Activated T-helper 1 cell treated with Interleukin-2 at 50 U/mL for 16 hours (primary cell): ENCODE measurements at places on chromosomes 16 and 17.

GRCh38 chr17:50491505-50491904, 12.8 kb downstream of the RSAD1 start:
- DNase-seq = no peak

DNA sequence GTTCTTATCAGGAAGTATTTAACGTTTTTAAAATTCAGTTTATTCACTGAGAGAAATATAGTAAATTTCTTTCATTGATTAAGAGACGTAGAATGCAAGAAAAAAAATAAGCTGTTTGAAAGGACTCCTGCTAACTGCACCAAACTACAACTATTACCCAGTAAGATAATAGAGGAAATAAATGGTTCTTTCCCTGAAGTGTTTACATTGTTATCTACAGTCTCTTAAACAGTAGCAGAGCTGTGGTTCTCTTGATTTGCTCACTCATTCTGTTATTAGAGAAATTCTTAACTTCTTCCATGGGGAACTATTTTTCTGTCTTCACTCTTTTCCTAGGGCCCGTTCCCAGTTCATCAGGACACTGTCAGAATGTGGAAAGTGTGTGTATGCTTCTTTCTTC, 973.0 kb downstream of the KCNJ2 start:
- DNase-seq = no peak

GRCh38 chr17:29240968-29241963, 5.4 kb upstream of the CRYBA1 start:
- no peak for DNase-seq

- no peak for DNase-seq
These were observed 8.5 kb downstream of the TEKT1 start for GRCh38 chr17:6823011-6823442.

GRCh38 chr17:49546546-49547535, 28.8 kb upstream of the NXPH3 start:
- DNase-seq = no peak

DNA sequence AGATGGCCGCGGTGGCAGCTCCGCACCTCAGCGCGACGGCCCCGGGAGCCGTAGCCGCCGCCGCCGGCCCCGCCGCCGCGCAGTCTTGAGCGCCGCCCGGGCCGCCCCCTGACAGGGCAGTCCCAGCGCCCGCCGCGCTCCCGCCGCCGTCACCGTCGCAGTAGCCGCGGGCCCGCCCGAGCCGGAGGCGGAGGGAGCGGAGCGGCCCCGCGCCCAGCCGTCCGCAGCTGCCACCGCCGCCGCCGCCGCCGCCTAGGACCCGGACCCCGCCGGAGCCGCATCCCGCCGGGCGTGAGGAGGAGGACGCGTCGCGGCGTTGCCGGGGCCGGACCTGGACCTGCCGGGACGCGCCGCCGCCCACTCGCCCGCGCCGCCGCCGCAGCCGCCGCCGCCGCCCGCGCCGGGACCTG, 218 bp downstream of the TNRC6C start:
- DNase-seq = no peak

DNA sequence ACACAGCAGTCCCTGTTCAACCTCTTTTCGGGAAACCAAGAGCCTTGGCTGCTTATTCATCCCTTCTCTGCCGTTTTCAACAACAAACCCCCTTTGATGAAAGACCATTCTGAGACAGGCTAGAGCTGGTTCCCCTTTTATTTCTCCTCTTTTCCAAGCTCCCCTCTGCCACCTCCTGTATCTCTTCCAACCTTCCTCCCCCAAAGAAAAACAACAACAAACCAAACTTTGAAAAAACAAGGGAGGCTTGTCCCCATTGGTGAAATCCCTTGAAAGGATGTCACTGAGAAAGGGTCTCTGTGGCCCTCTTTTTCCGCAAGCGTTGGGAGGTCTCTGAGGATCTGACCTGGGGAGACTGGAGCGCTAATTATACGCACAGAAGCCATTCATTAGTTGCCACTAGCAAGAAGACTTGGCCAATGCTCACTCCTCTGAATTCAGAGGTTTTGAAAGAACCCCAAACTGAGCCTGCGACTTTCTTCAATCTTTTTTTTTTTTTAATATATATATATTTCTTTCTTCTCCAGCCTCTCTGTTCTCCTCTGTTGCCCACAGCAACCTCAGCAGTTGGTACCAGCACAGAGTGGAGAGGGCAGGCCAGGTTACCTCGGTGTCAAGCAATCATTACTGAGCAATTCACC, 101.4 kb downstream of the PITPNC1 start:
- DNase-seq = no peak

GRCh38 chr17:71118039-71118438, 948.7 kb downstream of the KCNJ2 start:
- DNase-seq = no peak

- no peak for DNase-seq
These were observed 1.6 kb downstream of the SEZ6 start for GRCh38 chr17:29004081-29004692.

- DNase-seq = no peak
These were observed 26.2 kb upstream of the PMFBP1 start for GRCh38 chr16:72198021-72198711.

DNA sequence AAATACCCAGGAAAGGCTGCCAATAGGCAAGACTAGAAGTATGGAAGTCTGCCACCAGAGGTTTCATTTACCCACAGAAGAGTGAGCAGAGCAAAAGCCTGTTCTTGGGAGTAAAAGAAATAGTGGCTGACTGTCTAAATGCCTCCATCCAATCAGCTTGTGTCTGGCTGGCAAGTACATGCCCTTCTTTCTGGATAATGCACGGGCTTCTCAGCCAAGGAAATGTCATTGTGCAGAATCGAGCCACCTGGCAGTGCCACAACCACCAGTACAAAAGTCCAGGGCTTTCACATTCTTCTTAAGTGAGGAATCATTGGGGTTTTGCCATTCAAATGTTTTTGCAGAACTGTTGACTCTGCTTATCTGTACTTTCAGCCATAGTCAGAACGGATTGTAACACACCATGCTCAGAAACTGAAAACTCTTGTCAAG, 10.1 kb upstream of the ERCC4 start:
- DNase-seq = no peak

DNA sequence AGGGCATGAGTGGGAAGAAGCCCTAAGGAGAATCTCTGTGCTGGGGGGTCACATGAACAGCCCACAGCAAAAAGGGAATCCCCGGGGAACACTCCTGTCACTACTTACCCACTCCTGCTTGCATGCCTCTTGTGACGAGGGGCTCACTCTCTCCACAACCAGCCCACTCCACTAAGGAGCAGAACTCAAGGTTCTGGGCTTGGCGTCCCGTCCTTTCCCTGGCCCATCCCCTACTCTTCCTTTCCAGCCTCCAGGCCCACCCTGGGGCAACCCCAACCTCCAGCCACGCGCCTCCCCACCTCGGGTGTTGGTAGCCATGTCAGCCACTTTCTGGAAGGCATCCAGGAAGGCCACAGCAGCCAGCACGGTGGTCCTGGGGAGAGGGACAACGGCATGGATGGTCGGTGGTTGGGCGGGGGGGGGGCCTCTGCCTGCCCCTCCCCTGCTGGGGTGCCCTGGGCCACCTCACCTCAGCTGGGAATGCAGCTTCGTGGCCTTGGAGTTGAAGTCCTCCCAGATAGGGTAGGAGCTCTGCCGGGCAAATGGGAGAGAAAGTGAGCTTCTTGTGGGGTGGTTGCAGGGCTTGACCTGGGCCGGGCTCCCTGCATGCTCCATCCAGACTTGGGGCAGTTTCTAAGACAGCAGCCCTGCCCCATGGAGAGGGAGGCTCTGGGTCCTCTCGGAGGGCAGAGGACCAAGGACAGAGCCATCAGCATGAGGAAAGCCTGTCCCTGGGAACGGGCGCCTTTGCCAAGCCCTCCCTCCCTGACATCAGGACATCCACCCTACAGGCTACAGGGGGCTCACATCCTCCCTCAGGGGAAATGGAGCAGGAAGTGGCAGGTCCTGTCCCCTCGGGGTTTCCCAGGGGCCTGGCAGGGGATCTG, 5.1 kb downstream of the MTSS2 start:
- no peak for DNase-seq

- no peak for DNase-seq
These were observed 3.9 kb downstream of the DPEP2 start for GRCh38 chr16:67995423-67995822.

DNA sequence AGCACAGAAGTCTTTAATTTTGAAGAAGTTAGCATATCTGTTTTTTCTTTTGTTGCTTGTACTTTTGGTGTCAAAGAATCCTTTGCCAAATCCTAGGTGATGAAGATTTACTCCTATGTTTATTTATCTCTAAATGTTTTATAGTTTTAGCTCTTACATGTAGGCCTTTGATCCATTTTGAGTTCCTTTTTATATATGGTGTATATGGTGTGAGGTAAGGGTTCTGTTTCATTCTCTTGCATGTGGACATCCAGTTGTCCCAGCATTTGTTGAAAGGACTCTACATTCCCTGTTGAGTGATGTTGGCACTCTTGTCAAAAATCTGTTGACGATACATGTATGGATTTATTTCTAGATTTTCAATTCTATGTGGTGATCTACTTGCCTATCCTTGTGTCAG, 62.2 kb downstream of the RNF213 start:
- DNase-seq = no peak

DNA sequence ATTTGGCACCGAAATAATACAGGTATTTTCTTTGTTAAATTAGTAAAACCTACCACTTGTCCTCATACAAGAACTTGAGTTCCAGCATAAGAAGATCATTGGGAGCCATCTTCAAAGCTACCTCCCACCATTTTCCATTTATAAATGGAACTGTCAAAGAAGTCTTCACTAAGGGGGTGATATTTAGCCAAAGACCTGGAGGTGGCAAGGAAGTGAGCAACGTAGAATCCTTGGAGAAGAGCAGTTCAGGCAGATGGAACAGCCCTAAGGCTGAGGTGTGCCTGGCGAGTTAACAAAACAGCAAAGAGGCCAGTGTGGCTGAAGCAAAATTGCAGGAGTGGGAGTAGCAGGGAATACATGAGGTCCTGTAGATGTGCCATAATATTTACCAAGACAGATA, 1.8 kb downstream of the KCNJ16 start:
- no peak for DNase-seq

GRCh38 chr17:57482657-57483056, 226.3 kb downstream of the MSI2 start:
- no peak for DNase-seq

- DNase-seq = no peak
These were observed 10.1 kb downstream of the LITAF start for GRCh38 chr16:11576427-11577289.

DNA sequence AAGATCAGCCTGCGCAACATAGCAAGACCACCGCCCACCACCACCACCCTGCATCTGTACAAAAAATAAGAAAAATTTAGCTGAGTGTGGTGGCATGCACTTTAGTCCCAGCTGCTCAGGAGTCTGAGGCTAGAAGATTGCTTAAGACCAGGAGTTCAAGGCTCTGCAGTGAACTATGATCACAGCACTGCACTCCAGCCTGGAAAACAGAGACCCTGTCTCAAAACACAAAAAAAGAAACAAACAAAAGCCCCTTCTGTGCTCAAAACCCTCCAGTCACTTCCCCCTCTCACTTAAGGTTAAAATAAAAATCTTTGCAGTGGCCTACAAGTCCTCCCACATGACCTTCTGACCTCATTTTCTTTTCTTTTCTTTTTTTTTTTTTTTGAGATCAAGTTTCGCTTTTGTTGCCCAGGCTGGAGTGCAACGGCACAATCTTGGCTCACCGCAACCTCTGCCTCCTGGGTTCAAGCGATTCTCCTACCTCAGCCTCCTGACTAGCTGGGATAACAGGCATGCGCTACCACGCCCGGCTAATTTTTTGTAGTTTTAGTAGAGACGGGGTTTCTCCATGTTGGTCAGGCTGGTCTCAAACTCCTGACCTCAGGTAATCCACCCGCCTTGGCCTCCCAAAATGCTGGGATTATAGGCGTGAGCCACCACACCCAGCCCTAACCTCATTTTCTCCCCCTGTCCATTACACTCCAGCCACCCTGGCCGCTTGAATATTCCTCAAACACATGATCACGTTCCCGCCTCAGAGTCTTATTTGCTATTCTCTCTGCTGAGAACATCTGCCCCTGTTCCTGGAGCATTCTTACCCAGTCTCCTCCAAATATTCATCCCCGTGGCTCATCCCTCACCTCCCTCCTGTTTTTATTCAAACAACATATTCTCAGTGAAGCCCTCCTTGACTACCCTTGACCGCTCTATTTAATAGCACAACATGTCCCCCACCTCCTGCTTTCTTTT, 126.6 kb upstream of the MED13 start:
- no peak for DNase-seq

DNA sequence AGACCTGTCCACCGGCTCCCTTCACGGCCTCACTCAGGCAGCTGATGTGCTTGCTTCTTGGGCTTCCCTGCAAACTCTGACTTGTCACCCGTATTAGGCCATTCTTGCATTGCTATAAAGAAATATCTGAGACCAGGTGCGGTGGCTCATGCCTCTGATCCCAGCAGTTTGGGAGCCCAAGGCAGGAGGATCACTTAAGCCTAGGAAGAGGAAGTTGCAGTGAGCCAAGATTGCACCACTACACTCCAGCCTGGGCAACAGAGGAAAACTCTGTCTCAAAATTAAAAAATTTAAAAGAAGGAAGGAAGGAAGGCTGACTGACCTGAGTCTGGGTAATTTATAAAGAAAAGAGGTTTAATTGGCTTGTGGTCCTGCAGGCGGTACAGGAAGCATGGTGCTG, 17.0 kb downstream of the SOST start:
- no peak for DNase-seq

GRCh38 chr16:89721546-89722391, 432 bp downstream of the ZNF276 start:
- peak; percentile 89 for DNase-seq

- no peak for DNase-seq
These were observed 31.1 kb upstream of the CPNE2 start for GRCh38 chr16:57061084-57061905.

GRCh38 chr16:88783391-88784073, 1.5 kb downstream of the PIEZO1 start:
- DNase-seq = no peak

GRCh38 chr16:50192386-50193050, 39.4 kb downstream of the TENT4B start:
- no peak for DNase-seq

- no peak for DNase-seq
These were observed 29.4 kb upstream of the NUDT16L1 start for GRCh38 chr16:4663777-4664465.

DNA sequence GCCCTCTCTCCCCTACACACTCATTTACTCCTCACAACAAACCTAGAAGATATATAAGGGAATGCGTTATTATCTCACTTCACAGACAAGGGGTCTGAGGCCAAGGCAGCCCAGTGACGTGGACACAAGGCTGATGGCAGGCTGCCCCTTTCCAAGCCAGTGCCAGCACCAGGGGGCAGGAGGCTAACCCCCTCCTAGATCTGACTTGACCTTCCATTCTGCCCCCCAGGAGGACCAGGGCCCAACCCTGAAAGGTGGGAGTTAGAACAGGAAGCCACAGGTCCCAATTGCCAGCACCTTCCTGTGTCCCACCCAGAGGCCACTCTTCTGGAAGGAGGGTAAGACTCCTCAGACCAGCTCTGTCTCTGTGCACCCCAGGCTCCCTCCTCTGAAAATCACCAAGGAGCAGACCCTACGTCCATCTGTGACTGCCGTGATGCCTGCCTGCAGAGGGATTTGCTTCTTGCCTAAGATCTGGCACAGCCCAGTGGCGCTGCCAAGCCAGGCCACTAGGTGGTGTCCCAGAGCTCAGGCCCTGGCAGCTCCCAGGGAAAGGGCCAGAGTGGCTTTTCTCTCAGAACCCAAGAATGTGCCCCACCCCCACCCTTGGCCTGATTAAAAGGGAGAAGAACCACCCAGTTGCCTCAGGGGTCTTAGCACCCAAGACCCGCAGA, 42.4 kb upstream of the MRPS23 start:
- DNase-seq = peak; percentile 60
